ENCODE measurements at places on chromosomes 16 and 17. TPM values are rescaled to one million over a fixed set of nuclear protein-coding genes. Genes with fewer than 3 reads are reported as not detected.
A peak's percentile ranks its signal among the peaks of the same experiment; 100 is the strongest.

- no peak for DNase-seq
Observed at GRCh38 chr17:75917141-75917916, 12.6 kb upstream of the MRPL38 start.

Gene CACNG1
- not detected for total RNA-seq

DNA sequence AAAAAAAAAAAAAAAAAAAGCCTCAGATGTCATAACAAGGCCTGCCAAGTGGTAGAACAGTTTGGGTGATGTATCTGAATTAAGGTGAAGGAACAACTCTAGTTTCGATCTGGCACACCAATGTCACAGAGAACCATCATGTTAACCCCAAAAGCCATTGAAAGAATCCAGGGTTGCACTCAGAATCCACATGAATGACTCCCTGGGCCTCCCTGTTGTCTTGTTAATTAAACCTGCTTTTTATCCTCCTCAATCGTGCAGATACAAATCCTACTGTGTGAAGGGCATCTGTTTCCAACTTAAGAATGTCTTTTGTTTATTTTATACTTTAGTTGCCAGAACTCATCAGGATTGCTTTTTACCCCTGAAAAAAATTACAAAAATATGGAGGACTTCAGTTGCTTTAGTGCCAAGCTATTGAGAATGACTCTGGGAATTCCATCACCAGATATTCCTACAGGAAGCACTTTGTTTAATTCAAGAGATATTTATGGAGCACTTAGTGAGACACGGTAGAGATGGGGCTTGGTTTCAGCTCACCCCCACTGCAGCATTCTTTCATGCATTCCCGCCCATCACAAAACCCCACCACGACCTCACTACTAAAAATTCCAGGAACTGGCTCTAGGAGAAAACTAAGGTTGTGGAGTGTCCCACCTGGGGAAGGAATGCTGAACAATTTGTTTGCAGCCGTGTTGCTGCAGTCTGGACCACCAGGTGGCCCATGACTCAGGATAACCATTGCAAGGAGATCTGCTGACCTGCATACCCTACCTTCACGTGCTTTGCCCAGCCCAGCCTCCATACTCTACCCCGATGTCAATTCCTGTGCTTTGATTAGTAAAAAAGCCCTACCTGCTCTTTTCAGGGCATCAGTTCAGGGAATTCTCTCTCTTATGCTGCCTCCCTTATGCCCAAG is 63.8 kb upstream of the GPRC5B start:
- DNase-seq = peak; percentile 72

GRCh38 chr17:40345161-40345993 is 19.2 kb downstream of the GJD3 start:
- peak; percentile 85 for DNase-seq

DNA sequence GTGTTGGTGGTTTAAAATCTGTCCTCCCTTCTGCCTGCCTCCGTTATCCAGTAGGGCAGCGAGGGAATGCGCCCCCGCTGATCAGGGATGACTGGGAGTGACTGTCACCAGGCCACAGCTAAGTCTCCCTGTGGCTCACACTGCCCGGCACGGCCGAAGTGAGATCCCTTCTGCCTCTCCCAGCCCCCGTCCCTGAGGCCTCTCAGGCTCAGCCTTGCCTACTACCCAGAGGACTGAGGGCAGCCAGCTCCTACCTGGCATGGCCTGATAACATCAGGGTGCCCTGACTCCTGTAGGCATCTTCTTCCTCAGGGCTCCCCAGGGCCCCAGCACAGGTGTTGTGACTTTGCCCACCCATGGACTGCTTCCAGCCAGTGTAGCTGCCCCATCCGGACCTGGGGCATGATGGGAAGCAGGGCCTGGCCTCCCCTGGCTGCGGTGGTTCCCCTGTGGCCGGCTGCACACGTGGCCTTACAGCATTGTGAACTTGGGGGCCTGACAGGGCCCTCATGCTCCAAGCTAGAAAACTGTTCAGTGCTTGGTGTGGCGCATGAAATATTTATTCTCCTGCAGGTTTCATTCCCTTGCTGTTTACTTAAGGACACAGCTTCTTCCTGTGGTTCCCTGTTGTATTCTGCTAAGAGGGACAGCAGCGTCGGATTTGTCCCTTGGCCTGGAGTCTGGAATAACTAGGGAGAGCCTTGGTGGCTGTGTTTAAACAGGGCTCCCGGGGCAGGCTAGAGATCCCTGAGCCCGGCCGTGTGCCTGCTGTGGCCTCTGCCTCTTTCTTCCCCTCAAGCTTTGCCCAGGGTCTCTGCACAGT is 30.0 kb downstream of the GINS2 start:
- DNase-seq = no peak
